ENCODE measurements at places on chromosomes 1 and 21. TPM values are rescaled to one million over a fixed set of nuclear protein-coding genes. Genes with fewer than 3 reads are reported as not detected.

TMEM200B gene
- total RNA-seq = 13.5 TPM

DNA sequence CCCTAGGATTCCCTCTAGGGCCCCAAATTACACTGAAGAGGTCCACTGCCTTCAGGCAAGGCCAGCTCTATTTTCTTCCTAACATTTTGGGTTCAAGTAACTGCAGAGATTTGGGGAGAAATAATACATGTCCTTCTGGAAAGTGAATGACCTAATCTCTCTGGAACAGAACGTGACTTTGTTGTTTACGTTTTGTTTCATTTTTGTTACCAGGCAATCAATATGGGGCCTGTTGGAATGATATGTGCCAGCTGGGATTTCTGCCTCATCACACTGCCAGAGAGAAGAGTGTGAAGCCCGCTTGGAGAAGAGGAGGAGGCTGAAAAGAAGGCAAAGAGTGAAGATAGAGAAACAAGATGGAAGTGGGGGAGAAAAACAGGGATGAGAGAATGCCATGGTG lies 116.7 kb downstream of the FASLG start:
- DNase-seq = no peak

OR6K3 gene
- not detected for total RNA-seq

- no peak for DNase-seq
These were observed 11.6 kb downstream of the SARS1 start for GRCh38 chr1:109225308-109225707.

ZNF648 gene
- not detected for total RNA-seq

MTMR11 gene
- 7.4 TPM for total RNA-seq

GRCh38 chr1:232667778-232668165 lies 37.8 kb upstream of the SIPA1L2 start:
- DNase-seq = no peak

- peak; percentile 67 for DNase-seq
These were observed 29.5 kb downstream of the SZRD1 start for GRCh38 chr1:16396591-16396990.

DNA sequence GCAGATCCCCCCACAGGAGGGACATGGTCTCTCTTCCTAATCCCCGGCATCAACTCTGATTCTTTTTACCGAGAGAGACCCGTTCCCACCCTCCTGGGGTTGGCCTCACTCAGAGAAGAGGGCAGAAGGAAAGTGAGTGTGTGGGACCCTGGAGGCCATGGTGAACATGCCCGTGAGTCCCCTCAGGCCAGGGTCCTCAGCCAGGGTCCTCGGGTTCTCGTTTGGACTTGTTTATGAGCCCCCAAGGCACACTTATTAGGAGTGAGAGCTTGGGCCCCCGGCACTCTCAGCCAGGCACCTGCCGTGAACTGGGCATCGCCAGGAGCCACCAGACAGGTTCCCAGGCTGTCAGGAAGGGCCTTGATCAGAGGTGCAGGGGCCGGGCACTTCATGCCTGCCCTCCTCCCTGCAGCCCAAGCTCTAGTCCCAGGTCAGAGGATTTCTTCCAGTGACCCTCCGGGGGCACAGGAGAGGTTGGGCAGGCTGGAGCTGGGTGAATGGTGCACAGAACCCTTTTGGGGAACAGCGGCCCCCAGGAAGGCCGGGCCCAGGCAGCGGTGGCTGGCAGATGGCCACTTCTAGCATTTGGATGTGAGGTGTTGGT lies 122.6 kb downstream of the CRYAA start:
- no peak for DNase-seq

RGS5 gene
- total RNA-seq = 3.6 TPM

DNA sequence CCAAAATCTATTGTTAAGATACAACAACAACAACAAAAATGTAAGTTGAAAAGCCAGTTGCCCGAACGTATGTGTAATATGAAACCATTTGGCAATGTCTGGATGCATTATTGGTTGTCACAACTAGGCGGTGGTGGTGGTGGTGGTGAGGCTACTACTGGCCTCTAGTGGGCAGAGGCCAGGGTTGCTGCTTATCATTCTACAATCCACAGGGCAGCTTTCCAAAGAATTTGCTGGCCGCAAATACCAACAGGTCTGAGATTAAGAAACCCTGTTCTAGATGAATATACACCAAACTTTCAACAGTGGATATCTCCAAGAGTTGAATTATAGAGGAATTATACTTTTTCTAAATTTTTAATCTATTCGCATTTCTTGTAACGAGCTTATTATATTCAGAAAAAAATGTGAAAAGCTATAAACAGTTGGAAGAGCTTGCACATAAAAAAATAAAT lies 26.8 kb upstream of the ZNF697 start:
- peak; percentile 86 for DNase-seq

UBASH3A gene
- total RNA-seq = not detected

GRCh38 chr1:191240925-191241324 lies 763.3 kb upstream of the BRINP3 start:
- DNase-seq = no peak

GRCh38 chr21:23593582-23593981 lies 2013.7 kb downstream of the MRPL39 start:
- no peak for DNase-seq

NTRK1 gene
- not detected for total RNA-seq

Measured in HFFc6 (cell line).